ENCODE measurements at places on chromosomes 11 and 22.

- DNase-seq = no peak
Measured at GRCh38 chr11:69797156-69797555, 22.0 kb upstream of the FGF4 start.

DNA sequence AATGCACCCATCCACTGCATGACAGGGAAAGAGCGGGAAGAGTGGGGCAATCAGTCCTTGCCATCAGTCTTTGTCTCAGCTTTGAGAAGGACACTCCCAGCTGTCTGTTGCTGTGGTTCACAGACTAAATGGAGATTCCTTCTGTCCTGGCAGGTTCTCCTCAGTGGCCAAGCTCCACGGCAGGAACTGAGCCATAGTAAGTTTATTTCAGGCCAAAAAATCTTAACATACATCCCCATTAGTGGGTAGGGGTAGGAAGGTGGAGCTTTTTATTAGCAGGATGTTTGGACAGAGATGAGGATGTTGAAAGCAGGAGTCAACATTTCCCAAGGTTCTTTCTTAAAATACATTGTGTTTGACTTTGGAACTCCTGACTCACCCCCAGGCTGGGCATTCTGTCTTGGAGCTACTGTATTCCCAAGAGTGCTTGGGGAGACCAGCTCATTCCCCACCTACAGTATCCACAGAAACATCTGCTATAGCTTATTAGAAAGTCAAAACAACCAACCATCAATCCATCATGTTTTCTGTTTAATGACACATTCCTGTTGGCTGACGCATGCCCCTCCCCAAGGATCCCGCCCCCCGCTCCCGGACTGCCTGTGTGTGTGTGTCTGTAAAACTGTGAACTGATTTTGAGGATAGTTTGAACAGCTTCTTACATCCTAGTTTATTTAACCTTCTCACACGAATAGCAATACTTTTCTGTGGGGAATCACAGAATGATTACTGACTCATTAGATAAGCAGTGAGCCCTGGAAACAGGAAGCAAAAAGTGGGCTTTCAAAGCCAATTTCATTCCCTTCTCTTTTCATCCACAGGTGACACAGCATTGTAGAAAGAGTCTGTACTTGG, 109.5 kb downstream of the CCDC81 start:
- DNase-seq = no peak

DNA sequence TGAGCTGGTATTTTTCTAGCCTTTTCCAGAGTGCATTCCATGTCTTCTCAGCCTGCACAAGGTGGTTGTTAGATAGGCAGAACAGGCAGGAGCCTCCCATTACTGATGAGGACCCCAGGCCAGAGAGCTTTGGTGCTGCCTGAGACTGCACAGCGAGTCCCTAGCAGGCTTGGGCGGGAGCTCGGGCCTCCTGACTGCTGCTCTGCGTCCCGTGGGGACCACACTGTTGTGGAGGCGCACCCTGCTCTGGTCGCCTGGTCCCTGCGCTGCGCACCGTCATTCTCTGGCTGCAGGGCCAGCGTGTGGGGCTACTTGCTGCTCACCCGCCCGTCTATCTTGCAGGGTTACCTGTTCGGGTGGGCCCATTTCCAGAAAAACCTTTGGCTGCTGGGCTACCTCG, 8.5 kb downstream of the TPCN2 start:
- no peak for DNase-seq

DNA sequence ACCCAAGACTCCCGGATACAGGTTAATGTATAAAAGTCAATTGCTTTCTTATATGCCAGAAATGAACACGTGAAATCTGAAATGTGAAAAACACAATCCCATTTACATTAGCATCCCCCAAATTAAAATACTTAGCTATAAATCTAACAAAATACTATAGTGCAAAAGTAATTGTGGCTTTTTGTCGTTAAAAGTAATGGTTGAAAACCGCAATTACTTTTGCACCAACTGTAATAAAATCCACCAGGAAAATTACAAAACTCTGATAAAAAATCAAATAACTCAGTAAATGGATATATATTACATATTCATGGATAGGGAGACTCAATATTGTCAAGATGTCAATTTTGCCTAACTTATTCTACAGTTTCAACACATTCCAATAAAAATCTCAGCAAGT, 4.6 kb downstream of the TMEM225 start:
- DNase-seq = no peak
